ENCODE measurements at places on chromosomes 13 and 19. TPM values are rescaled to one million over a fixed set of nuclear protein-coding genes. Genes with fewer than 3 reads are reported as not detected.

The MEIS3 gene
- total RNA-seq = 113 TPM

The CEACAM4 gene
- total RNA-seq = 0.46 TPM

The VSTM1 gene
- total RNA-seq = not detected

The TRMT1 gene
- total RNA-seq = 28.3 TPM

The SCGB2B2 gene
- 1.6 TPM for total RNA-seq

The ICAM5 gene
- total RNA-seq = 2.5 TPM

The EDNRB gene
- 178 TPM for total RNA-seq

The FCAR gene
- not detected for total RNA-seq

The KIR2DL3 gene
- total RNA-seq = 0.57 TPM

The GSX1 gene
- 0.36 TPM for total RNA-seq

The PRRG2 gene
- total RNA-seq = 0.82 TPM

The COL5A3 gene
- total RNA-seq = 0.32 TPM

Measured in motor neuron (in vitro differentiated cells).